ENCODE measurements at places on chromosomes 13 and 19.
A peak's percentile ranks its signal among the peaks of the same experiment; 100 is the strongest.

DNA sequence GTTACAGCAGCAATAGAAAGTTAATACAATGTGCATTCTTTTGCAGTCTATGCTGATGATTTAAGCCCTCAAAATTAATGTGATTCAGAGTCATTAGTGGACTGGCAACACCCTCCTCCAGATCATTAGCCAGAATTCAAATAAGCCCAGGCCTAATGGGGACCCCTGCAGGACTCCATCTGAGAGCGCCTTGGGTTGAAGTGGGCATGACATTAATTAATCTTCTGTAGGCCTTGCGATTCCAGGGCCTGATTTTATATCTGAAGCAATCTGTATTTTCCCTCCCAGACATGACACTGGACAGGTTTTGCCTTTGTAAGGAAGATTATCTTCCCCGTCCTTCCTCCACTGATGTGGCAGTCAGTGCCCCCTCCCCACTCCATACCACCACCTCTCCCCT is 442.9 kb downstream of the FOXO1 start:
- DNase-seq, result no peak

- DNase-seq, result no peak
Observed at GRCh38 chr19:15971224-15971780, 22.5 kb downstream of the OR10H4 start.

- DNase-seq, result no peak
Observed at GRCh38 chr19:16814526-16815100, 14.6 kb upstream of the SIN3B start.

DNA sequence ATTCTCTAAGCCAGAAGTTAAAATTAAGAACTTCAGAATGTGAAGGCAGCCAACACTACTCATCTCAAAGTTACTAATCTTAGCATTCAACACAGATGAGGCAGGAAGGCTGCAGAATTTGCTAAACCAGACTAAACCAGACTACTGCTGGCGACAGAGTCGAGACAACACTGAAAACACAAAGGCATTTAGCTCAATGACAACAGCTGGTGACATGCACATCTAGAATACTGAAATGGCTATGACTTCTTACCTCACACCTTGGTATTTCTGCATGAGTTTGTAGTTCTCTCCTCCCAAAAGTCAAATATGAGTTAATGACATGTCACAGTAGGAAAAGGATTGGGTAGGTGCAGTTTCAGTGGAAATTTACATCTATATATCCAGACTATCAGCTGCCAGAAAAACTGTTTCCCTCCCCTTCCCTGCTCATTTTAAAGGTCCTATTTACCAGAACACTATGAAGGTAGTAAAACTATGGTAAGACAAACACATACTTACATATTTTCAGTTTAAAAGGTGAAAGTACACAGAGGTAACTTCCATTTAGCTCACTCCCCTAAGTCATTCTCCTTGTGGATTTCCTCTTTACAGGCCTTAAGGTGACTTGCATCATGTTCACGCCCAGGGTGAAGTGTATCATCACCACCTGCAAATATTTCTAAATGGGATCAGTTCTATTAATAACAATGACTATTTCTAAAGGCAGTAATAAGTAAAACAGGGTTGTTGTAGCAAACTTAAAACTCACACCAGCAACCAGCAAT is 21.4 kb downstream of the FOXO1 start:
- DNase-seq, result no peak

- DNase-seq, result no peak
Observed at GRCh38 chr19:3257071-3257470, 32.6 kb downstream of the CELF5 start.

DNA sequence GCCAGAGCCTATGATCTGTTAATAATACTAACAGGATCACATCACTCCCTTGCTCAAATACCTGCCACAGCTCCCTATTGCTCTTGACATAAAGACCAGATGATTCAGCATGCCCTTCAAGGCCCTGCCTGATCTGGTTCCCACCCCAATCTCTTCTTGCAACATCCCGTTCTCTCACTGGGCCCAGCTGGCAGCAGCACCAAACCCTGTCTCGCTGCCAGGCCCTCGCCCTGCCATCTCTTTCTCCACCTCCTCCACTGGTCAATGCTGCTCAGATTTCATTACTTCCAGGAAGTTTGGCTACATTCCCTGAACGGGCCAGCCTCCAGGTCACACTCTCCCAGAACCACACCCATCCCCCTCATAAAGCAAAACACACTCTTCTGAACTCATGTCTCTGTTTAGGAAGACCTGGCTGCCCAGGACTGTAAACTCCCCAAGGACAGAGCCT is 8.6 kb upstream of the BCAT2 start:
- no peak for DNase-seq

GRCh38 chr19:33302974-33303790 is 848 bp upstream of the CEBPA start:
- DNase-seq, result no peak

DNA sequence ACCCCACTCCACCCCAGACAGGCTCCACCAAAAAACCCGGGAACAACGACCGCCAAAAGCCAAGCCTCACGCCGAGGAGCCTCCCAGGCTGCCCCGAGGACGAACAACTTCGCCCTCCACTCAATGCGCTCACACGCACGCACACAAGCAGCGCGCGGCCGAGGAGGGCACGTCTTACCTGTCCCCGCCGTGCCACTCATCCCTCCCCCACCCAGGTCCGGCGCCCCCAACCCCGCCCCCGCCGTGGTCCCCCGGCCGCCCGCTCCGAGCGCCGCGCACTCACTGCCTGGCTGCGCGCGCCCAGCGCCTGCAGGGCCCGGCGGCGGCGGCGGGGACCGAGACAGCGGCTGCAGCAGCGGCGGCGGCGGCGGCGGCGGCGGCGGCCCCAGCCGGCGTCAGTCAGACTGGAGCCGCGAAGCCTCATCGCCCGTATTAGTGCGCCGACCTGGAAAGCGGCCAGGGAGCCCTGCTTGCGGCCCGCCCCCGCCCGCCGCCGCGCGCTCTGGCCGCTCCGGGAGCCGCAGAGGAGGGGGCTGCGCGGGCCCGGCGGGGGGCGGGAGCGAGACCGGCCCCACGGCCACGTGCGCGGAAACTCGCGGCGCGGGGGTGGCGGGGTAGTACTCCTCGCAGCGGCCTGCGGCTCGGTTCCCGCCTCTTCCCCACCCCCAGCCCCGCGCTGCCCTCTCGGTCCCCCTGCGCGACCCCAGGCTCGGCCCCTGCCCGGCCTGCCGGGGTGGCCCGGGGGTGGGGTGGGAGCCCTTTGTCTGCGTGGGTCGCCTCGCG is at the start of gene SMAD9:
Gene SMAD9, minus strand, starts transcription at position 406 of the 783 bp plus-strand sequence. CDS start 40,549 bp downstream, outside the sequence.
- DNase-seq, result peak; percentile 12

DNA sequence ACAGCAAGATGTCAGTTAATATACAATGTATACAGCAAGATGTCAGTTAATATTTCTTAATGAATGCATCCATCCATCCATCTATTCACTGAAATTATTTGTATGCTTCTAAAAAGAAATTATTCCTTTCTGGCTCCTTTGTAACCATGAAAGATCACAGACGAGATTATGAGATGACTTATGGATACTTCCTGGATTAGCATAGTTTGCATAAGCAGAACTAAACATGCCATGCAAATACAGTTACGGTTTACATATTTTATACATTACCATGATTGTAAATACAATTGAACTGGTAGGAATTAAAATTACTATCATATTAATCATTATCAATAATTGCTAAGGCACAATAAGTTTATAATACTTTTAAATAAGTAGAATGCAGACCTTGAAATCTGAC is 32.7 kb downstream of the NALCN start:
- no peak for DNase-seq

DNA sequence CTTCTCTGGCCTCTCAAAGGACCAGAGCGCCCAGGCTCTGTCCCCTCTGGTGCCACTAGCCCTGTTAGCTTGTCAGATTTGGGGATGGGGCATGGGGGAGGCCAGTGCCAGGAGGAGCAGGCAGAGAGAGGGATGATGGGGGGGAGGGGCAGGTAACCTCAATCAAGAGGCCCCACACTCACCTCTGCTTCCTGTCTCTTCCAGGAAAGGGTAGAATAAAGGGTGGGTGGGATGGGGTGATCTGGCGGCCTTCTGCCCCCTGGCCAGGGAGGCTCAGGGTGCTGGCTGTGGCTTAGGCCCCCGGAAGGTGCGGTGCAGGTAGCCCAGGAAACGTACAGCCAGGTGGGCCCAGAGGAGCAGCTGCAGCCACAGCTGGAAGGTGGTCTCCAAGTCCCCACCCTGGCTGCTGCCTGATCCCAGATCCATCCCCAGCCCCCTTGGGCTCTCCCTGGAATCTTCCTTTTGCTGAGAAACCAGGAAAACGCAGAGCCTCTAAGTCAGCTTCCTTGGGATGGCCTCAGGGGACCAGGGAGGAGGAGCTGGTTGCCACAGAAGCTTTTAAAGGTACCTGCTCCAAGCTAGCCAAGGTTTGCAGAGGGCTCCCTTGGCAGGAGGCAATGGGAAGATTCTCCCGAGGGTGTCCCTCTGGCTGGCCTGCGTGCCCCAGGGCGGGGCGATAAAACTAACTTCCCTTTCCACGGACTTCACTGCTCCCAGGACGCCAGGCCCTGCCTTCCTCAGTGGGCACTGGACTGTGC is 5.3 kb downstream of the PRKACA start:
- DNase-seq, result no peak

GRCh38 chr13:73195091-73195490 is 136.3 kb downstream of the KLF5 start:
- DNase-seq, result no peak

GRCh38 chr13:113890774-113891480 is 27.1 kb upstream of the GAS6 start:
- DNase-seq, result no peak

DNA sequence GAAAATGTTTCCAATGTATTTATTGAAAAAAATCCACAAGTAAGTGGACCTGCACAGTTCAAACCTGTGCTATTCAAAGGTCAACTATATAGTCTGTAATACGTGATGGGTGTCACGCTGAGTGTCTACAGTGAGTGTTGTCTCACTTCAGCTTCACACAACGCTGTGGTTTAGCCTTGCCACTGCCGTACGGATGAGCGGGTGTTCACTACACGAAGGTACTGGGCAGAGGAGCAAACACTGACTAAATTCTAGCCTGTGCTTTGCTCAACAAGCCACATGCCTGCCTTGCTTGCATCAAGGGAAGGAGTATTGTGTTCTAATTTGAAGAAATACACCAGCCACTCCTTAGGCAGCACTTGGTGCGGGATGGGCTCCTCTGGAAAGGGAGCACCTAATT is 3.4 kb upstream of the FFAR3 start:
- no peak for DNase-seq

DNA sequence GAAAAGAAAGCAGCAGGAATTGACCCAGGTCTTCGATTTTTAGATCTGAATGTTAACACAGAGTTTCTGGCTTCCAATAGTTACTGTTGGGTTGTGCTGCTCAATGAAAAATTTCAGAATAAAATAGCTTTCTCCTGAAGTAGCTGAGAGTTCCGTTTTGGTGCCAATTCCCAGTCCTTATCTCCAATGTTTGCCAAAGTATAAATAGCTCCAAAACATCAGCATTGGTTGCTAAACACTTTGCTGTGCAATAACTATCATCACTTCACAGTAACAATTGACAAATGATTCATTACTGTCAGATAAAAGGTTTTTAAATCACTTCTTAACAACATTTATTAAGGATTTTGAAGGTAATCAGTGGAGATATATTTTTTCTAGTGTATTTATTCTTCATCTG is 446.0 kb downstream of the PCDH20 start:
- no peak for DNase-seq

- DNase-seq, result no peak
Observed at GRCh38 chr19:51714848-51715247, 8.9 kb downstream of the HAS1 start.

GRCh38 chr19:4967738-4968461 is 1.0 kb upstream of the KDM4B start:
- DNase-seq, result no peak

DNA sequence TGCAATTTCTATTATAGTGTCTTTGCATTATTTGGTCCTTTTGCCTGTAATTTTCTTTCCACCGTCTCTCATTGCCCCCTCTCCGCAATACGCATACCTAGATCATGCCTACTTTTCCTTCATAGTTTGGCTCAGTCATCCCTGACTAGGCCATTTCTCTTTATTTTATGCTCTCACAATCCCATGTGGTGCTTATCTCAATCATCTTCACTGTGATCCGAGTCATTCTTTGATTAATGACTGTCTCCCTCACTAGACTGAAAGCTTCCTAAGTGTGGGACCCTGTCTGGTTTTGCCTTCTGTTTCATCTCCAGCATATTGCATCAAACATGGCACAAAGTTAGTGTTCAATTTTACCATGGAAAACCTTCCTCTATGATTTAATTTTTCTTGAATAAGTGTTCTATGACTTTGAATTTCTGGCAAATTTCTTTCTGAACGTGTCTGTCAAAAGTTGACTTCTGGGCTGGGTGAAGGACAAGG is 43.7 kb upstream of the OLFM4 start:
- DNase-seq, result no peak

DNA sequence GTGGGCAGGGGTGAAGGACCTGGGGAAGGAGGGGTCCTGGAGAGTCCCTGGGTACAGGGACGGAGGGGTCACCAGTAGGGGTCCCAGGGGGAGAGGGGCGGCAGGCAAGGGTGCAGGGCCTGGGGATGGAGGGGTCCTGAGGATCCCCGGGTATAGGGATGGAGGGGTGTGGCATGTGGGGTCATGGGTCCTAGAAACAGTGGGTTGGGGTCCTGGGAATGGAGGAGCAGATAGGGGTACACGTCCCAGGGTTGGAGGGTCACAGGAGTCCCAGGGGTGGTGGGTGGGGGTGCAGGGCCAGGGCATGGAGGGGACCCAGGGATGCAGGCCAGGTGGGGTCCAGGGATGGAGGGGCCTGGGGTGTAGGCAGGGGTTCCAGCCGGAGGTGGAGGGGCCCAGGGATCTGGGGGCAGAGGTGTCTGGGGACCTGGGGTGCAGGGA is 1.4 kb downstream of the BTBD2 start:
- no peak for DNase-seq

GRCh38 chr19:23528376-23528775 is 133.1 kb upstream of the ZNF91 start:
- DNase-seq, result no peak

GRCh38 chr13:94703721-94704314 is 8.5 kb downstream of the SOX21 start:
- DNase-seq, result no peak

DNA sequence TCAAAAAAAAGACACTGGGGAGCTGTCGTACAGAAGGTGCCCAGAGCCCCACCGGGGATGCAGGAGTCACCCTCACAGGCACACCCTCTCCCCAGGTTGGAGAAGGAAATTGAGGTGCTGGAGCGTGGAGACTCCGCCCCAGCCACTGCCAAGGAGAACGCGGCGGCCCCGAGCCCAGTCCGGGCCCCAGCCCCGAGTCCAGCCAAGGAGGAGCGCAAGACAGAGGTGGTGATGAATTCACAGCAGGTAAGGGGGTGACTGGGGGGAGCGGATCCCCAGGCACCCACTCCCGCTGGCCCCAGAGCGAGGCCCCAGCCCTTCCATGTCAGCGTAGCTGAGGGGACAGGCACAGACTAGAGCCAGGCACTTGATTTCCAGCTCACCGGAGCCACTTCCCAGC is 19.9 kb upstream of the MISP start:
- no peak for DNase-seq

GRCh38 chr19:19064811-19065745 is 1.3 kb downstream of the SLC25A42 start:
- DNase-seq, result no peak
